IMR-90 (cell line): ENCODE measurements at places on chromosomes 7 and 10. TPM values are rescaled to one million over a fixed set of nuclear protein-coding genes. Genes with fewer than 3 reads are reported as not detected.

DNA sequence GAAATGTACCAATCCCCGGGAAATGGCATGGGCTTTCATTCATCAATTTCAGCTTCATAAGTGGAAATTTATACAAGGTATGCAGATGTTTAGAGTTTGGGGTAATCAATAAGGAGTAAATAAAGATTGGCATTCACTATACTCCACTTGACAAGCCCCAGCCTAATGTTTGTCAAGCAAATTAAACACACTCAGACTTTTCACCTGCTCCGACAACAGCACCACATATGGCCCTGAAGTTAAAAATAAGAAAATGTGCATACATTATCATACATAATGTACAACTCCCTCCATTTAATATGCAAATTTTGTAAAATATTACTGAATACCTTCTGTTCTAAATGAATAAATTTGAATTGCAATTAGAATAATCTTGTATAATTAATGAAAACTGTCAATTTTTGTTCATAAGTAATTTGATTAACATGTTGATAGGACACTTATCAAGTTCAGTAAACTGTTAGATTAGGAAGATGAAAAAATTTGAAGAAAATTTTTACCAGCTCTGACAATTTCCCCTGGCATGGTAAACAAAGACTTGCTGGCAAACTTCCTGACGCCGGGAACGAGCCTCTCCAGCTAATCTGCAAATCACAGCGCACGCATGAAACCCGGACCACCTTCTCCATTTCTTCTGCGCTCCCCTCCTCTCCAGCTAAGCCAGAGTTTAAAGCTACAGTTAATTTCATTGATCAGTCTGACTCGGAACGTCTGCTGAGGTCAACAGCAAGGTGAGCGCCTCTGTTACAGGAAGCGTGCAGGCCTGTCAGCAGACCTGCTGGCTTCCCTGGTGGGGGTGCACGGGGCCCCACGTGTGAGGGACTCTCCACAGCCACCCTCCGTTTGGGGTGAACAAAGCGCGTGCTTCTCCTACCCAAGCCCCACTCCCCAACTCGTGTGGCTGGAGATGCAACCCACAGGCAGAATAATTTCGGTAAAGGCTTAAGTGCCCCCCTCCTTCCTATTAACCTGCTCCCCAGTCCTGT, 70.7 kb downstream of the EBF3 start:
- H3K4me3 ChIP-seq = no peak overlapping the region
- DNase-seq = no peak
- no peaks in the 10 kb centered on the region for H3K36me3 ChIP-seq
- no peaks in the 10 kb centered on the region; the same call in 1 of the 2 replicates for H3K27me3 ChIP-seq

- no peak for DNase-seq
- no peaks in the 10 kb centered on the region for H3K36me3 ChIP-seq
- H3K27me3 ChIP-seq = no peaks in the 10 kb centered on the region
- H3K27ac ChIP-seq = no peak overlapping the region
Observed at GRCh38 chr10:131631619-131632018, 269.2 kb upstream of the PPP2R2D start.

DNA sequence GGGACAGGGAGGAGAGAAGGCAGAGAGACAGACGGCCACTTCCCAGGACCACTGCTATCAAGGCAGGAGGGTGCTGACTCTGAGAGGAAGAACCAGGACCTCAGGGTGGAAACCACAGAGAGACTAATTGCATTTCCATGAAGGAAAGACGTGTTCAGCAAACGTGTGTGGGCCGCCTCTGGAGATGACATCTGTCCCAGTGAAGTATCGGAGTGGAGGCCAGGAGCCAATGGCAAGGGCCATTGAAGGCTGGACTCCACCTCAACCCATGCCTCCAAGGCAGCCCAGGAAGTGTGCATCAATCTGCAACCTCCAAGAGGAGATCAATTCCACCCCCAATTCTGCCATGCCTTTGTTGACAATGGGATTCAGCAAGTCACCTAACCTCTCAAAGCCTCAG, 229.9 kb downstream of the USP6NL start:
- no peak for DNase-seq
- no peak overlapping the region for H3K27ac ChIP-seq
- H3K4me1 ChIP-seq = no peaks in the 10 kb centered on the region
- H3K4me3 ChIP-seq = no peak overlapping the region

- H3K36me3 ChIP-seq = no peaks in the 10 kb centered on the region
- H3K4me1 ChIP-seq = peaks cover 11% of the 10 kb centered on the region; the same call in 1 of the 2 replicates
- H3K27ac ChIP-seq = no peak overlapping the region
- H3K4me3 ChIP-seq = no peak overlapping the region
- peak; percentile 10 for DNase-seq
Observed at GRCh38 chr10:12631216-12631615, 281.9 kb downstream of the CAMK1D start.

- no peak for DNase-seq
- no peak overlapping the region for H3K27ac ChIP-seq
- H3K4me3 ChIP-seq = no peak overlapping the region
Observed at GRCh38 chr7:96167424-96167823, 154.5 kb downstream of the SLC25A13 start.

DNA sequence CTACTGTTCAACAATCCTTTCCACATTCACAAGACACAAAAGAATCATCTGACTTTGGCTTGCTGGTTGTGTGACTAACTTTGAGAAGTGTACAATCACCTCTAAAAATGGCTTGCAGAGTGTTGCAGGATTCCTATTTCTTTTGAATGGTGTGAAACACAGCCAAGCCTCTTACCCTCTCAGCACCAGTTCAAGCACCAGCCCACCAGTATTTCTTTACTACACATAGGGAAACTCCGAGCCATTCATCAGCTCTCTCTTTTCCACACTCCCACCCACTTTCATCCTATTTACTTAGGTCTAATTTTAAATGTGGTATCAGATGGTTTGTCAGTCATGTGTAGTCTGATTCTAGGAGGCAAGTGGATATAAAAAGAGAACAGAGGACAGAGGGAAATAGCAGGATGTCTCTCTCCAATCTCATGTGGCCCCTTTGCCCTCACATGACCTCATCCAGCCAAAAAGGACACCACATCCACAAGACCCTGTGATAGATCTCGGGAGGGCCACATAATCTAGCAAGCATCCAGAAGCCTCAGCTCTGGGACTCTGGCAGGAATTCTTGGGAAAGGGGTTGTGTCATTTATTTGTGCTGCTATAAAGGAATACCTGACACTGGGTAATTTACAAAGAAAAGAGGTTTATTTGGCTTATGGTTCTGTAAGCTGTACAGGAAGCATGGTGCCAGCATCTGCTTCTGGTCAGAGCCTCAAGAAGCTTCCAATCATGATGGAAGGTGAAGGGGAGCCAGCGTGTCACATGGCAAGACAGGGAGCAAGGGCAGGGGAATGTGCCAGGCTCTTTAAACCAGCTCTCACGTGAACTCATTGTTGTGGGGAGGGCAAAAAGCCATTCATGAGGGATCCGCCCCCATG, 66.8 kb upstream of the NEBL start:
- H3K4me1 ChIP-seq = no peaks in the 10 kb centered on the region
- no peaks in the 10 kb centered on the region for H3K36me3 ChIP-seq
- no peak overlapping the region for H3K4me3 ChIP-seq

DNA sequence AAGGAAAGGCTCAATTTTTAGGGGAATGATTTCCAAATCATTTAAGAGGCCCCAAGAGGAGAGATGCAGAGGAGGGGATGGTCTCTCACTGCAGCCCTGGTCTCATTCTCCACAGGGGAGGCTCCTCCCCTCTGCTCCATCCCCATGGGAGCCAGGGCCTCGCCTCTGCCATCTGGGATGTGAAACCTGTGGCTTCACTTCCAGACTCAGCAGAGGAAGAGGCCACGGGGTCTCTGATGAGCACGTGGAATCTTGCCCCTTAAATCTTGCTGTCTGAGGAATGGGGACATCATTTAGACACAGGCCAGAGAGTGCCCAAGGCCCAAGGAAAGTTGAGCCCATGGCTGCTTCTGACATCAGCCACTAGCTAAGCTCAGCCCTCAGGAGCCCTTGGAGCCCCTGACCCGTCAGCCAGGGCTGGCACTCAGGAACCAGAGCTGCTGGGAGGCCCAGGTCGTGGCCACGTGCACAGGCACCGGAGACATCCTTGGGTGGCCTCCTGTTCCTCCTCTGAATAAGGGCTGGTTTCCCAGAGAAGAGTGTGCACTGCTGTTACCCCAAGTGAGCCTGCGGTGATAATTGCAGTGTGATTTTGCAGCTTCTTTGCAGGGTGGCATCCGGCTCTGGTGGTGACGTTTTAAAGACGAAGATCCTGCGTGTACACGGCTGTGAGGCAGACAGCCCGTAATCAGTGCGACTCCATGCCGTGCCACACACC, 50.5 kb downstream of the VIPR2 start:
- DNase-seq = no peak
- no peak overlapping the region for H3K27ac ChIP-seq
- no peaks in the 10 kb centered on the region for H3K36me3 ChIP-seq
- no peaks in the 10 kb centered on the region for H3K27me3 ChIP-seq

DNA sequence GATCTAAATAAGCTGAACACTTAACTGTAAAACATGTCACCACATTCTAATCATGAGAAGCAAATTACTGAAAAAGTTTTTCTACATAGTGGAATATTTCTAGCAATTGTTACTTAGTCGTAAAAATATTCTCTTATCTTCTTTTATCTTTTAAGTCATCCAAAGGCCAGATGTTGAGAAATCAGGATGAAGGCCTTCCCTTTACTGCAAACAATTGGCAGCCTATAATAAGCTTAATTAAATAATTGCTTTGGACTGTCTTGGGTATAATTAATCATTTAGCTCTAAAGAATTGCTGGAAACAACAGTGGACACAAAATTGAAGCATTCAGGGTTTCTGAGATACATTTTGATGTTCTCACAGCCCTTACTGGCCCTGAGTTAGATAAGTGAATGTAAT, 226.5 kb downstream of the FANK1 start:
- no peak overlapping the region for H3K4me3 ChIP-seq
- H3K36me3 ChIP-seq = no peaks in the 10 kb centered on the region
- H3K27me3 ChIP-seq = no peaks in the 10 kb centered on the region
- no peak overlapping the region for H3K27ac ChIP-seq
- 0 out of 2 replicates have a peak, but pooled peaks cover 2% of the 10 kb centered on the region for H3K4me1 ChIP-seq
- no peak for DNase-seq

DNA sequence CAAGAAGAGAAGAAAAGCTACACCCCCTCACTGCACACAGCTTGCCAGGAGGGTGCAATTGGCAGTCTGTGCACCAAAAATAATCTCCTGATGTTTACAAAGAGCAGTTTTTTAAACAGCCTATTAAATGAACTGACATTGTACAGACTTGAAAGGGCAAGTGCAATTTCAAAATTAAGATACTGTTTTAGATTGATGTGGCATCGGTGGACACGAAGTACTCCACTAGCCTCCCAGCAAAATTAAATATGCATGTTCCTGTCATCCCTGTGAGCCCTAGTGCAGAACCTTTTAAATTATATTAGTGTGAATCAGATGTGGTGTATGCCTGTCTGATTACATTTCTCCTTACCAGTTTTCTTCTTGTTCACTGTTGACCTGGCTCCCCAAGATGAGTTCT, 87.9 kb downstream of the WIPF3 start:
- H3K27ac ChIP-seq = no peak overlapping the region
- DNase-seq = no peak
- H3K4me3 ChIP-seq = no peak overlapping the region

GRCh38 chr10:19888061-19888660, 71.9 kb downstream of the PLXDC2 start:
- H3K4me1 ChIP-seq = no peaks in the 10 kb centered on the region
- no peak overlapping the region for H3K4me3 ChIP-seq
- DNase-seq = no peak
- no peaks in the 10 kb centered on the region for H3K36me3 ChIP-seq
- H3K27ac ChIP-seq = no peak overlapping the region

GRCh38 chr7:20449176-20449575, 118.5 kb downstream of the ITGB8 start:
- no peaks in the 10 kb centered on the region for H3K4me1 ChIP-seq
- no peak overlapping the region for H3K4me3 ChIP-seq
- DNase-seq = no peak
- no peaks in the 10 kb centered on the region; the same call in 1 of the 2 replicates for H3K27me3 ChIP-seq

GRCh38 chr10:111709603-111710002, 474.0 kb downstream of the GPAM start:
- no peak overlapping the region for H3K27ac ChIP-seq
- no peak for DNase-seq
- no peak overlapping the region for H3K4me3 ChIP-seq
- H3K4me1 ChIP-seq = no peaks in the 10 kb centered on the region
- H3K36me3 ChIP-seq = no peaks in the 10 kb centered on the region

DNA sequence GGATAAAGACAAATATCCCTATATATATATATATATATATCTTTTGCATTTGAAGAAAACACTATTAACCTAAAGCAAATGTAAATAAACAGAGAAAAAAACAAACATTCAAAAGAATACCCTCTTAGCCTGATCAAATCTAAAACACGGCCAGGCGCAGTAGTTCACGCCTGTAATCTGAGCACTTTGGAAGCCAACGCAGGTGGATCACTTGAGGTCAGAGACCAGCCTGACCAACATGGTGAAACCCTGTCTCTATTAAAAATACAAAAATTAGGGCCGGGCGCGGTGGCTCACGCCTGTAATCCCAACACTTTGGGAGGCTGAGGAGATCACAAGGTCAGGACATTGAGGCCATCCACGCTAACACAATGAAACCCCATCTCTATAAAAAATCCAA, 9.2 kb downstream of the ANXA7 start:
- H3K36me3 ChIP-seq = no peaks in the 10 kb centered on the region; the same call in 1 of the 2 replicates
- H3K27ac ChIP-seq = no peak overlapping the region
- no peaks in the 10 kb centered on the region for H3K4me1 ChIP-seq
- H3K4me3 ChIP-seq = no peak overlapping the region
- H3K27me3 ChIP-seq = no peaks in the 10 kb centered on the region

DNA sequence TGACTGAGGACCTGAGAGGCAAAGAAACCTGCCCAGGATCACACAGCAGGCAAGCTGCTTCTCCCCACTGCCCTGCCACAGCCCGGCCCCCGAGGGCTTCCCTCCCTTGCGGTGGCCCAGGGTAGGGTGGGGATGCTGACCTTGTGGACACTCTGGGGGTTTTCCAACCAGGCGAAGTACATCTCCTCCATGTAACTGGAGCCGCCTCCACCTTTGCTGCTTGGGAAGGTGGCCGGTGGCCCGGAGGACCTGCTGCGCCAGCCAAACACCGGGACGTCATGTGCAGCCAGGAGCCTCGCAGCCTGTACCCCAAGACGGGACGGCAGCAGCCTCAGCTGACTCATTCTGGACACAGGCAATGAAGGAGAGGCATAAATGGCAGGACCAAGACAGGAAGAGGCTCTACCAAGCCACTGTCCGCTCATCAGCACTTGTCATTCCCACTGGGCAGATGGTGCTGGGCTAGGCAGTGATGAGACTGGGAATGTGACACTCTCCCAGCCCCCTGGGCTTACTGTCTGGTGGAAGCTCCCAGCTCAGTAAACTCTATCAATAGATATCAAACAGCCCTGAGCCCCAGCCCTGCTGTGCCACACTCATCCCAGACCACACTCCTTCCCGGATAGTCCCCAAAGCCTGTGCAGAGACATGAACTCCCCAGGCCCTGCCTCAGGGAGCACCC, 3.7 kb downstream of the OGDHL start:
- peaks cover 16% of the 10 kb centered on the region for H3K27me3 ChIP-seq
- no peaks in the 10 kb centered on the region for H3K4me1 ChIP-seq
- H3K4me3 ChIP-seq = no peak overlapping the region
- no peak for DNase-seq
- H3K27ac ChIP-seq = no peak overlapping the region

The ANKMY2 gene
- 41.9 and 43.6 TPM in 2 replicates for total RNA-seq

The TMEM236 gene
- total RNA-seq = not detected in 2 replicates

The PTCD1 gene
- total RNA-seq = 2.2 and 2.8 TPM in 2 replicates

The RET gene
- 0.18 and 0.28 TPM in 2 replicates for total RNA-seq

The EBF3 gene
- 0.36 and 0.56 TPM in 2 replicates for total RNA-seq

The WNT2 gene
- 1.4 and 1.8 TPM in 2 replicates for total RNA-seq

The ODAD2 gene
- total RNA-seq = 0.72 and 1.1 TPM in 2 replicates

The DPYSL4 gene
- total RNA-seq = 7.2 and 8.1 TPM in 2 replicates

The SPAM1 gene
- not detected in 2 replicates for total RNA-seq

The TCF7L2 gene
- 1.3 and 1.7 TPM in 2 replicates for total RNA-seq

The CALHM3 gene
- total RNA-seq = not detected in 2 replicates

The FAM131B gene
- total RNA-seq = 2.5 and 3.4 TPM in 2 replicates
